ENCODE measurements at places on chromosomes 4 and X.

DNA sequence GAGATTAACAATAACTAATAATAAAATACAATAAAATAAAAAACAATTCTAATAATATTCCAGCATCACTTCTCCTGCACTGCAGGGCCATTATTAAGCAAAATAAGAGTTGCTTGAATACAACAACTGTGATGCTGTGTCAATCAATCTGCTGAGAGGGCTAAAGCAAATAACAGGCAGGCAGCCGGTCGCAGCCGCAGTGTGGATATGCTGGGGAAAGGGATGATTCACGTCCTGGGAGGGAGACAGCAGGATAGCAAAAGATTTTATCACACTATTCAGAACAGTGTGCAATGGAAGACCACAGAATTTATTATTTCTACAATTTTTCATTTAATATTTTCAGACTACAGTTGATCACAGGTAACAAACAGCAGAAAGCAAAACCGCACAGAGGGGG, 76.5 kb upstream of the SMARCAD1 start:
- no peak for DNase-seq

DNA sequence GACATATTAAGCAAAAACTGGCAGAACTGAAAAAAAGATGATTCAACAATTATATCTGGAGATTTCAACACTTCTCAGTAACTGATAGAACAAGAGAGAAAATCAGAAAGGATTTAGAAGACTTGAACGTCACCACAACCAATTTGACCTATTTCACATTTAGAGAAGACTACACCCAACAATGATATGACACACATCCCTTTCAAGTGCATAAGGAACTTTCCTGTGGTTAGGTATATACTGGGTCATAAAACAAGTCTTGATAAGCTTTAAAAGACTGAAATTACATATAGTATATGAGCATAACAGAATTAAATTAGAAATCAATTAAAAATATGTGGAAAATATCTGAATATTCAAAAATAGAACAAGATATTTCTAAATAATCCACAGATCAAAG, 201.2 kb upstream of the HAND2 start:
- no peak for DNase-seq

DNA sequence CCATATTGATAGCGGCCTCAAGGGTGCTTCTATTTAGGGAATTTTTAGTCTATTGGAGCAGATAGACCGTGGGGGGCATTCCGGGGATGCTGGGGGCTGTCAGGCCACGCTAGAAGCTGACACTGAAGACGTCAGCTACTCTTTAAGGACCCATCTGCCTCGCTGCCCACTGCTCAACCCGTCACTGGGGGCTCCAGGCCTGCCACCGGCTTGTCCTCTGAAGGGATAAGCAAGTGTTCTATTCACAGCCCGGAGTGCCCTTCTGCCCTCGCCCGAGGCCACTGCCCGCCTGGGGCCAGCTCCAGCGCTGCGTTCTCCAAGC, 679 bp upstream of the MSL3 start:
- no peak for DNase-seq

- DNase-seq, result no peak
Observed at GRCh38 chrX:118928151-118928550, 46.3 kb upstream of the LONRF3 start.

GRCh38 chr4:6668391-6668790, 25.3 kb upstream of the S100P start:
- DNase-seq, result no peak

- DNase-seq, result no peak
Observed at GRCh38 chr4:1540601-1541375, 134.5 kb upstream of the NKX1-1 start.

DNA sequence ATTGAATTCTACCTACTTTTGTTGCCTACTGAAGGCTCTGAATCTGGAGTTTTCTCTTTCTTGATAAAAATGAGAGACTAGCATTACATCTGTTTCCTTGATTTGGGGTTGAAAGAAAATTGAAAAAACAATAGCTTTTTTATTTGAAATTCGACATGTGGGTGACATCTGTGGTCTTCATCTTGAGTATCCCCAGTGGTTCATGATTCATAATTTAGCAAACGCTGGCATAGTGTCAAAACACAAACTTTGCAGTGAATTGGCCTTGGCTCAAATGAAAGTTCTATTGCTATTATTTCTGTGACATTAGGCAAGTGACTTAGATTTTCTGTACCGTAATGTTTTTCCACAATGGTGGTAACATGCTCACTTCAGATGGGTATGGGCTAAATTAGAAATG, 747.6 kb downstream of the PCDH7 start:
- DNase-seq, result no peak

DNA sequence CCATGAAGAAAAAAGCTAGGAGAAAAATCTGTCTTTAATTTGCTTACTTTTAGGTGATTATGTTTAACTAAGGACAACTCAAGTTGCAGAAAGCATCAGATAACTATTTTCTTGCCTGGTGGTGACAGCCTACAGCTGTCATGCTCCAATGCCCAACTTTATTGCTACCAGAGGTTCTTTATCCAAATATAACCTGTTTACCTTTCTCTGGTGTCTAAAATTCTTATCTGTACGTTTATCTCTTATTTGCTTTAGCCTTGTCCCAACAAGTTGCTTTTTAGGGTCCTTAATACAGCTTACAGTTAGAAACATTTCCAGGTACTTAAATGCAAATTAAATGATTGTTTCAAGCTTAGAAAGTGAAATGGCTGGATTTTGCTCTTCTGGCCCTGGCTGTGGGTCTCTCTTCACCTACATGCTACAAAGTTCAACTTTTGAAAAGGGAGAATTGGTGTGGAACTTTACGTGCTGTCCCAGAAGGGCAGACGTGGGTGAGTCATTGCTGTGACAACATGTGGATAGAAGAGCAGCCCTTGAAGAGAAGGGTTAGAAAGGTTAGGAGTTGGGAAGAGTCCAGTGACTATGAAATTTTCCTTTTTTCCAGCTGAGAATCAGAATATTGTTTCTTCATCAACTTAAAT, 60.7 kb downstream of the HPGD start:
- no peak for DNase-seq

DNA sequence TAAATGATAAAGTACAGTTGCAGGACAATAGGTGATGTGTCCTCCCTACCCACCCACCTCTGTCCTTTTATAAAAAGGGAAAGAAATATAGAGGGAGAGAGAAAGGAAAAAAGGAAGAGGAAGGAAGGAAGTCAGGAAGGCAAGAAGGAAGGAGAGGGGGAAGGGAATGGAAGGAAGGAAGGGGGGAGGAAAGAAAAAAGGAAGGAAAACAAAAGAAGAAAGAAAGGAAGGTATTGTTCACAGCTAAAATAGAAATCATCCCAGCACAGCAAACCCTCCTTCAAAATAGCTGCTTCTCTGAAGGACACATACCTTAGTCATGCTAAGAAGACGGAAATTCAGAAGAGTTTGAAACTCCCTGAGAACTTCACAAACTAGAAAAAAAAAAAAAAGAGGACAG, 8.4 kb downstream of the NKX6-1 start:
- no peak for DNase-seq

DNA sequence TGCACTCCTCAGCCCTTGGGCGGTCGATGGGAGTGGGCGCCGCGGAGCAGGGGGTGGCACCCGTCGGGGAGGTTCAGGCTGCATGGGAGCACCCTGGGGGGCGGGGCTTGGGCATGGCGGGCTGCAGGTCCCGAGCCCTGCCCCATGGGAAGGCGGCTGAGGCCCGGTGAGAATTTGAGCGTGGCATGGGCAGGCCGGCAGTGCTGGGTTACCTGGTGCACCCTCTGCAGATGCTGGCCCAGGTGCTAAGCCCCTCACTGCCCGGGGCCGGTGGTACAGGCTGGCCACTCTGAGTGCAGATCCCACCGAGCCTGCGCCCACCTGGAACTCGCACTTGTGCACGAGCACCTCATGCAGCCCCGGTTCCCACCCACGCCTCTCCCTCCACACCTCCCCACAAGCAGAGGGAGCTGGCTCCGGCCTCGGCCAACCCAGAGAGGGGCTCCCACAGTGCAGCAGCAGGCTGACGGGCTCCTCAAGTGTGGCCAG, 556.3 kb downstream of the GALNTL6 start:
- no peak for DNase-seq

DNA sequence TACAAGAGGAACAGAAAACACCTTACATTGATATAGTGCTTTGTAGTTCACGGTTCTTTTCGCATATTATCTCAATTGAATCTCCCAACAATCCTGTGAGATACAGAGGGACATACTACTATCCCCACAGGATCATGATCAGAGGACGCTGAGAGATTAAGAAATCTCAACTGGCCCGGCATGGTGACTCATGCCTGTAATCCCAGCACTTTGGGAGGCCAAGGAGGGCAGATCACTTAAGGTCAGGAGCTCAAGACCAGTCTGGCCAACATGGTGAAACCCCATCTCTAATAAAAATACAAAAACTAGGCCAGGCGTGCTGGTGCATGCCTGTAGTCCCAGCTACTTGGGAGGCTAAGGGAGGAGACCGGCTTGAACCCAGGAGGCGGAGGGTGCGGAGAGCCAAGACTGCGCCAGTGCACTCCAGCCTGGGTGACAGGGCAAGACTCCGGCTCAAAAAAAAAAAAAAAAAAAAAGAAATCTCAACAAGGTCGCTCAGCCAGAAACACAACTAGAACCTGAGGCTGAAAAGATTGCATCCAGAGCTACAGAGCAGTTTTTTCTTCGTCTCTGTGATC, 7.4 kb downstream of the APOO start:
- no peak for DNase-seq

- no peak for DNase-seq
Observed at GRCh38 chrX:85379174-85379907, at the start of gene POF1B. TSS of gene POF1B (minus strand) at chrX:85379665. CDS start at chrX:85379454, 211 bp downstream.

DNA sequence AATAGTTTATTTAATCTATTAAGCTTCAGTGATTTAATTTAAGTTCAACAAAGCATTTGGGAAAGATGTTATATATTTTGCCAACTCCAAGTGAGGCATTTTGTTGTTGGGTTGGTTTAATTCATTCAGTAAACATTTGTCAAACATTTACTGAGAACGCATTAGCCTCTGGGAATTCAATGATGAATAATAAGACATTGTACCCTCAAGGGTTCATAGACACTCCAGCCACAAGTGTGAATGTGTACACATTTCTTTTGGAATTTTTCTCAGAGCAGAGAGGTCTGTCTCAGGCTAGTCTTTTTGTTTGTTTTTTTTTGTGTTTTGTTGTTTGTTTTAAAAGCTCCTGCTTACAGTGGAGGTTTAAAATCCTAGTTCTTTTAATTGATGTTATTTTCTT, 203.9 kb downstream of the SOWAHB start:
- DNase-seq, result no peak

- no peak for DNase-seq
Observed at GRCh38 chr4:110414561-110414920, 61.4 kb upstream of the ENPEP start.

DNA sequence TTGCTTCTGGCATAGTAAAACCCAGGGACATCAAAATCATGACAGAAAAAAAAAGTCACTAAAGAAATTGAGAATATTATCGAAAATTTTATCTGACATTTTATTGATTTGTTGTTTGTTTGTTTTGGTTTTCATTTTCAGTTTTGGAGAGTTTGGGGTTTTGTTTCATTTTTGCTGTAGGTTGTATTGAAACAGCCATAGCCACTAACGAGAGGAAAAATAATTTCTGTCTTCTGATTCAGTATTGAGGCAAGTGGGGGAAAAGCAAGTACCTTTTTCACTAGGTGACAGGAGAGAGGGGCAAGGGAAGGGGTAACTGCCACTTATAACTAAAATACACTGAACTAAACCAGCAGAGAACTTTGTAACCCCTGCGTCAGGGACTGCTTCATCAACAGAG, 392.8 kb upstream of the NDST3 start:
- no peak for DNase-seq

GRCh38 chrX:39117101-39117500, 315.8 kb downstream of the MID1IP1 start:
- no peak for DNase-seq

DNA sequence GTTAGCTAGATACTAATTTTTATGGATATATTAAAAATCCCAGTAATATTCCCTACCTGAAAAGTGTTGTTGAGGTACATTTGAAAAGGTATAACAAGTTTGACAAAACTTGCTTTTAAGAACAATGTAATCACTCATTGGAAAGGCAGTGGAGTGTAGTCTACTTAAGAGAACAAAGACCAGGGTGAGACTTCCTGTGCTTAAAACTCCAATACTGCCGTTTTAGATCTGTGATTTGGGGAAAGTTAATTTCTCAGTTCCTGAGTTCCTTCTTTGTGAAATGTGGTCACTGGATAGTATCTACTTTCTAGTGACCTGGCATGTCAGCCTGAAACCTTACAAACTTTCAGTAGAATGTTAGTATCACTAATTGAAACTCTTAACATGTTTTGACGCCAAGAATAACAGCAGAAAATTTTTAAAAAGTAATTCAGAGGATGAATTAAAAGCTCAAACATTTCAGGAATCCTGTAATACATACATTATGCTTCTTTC, 56.8 kb downstream of the PCDH7 start:
- no peak for DNase-seq

GRCh38 chrX:22004866-22005265, 27.3 kb upstream of the PHEX start:
- no peak for DNase-seq

GRCh38 chrX:6456196-6456595, 78.7 kb downstream of the VCX3A start:
- DNase-seq, result no peak

DNA sequence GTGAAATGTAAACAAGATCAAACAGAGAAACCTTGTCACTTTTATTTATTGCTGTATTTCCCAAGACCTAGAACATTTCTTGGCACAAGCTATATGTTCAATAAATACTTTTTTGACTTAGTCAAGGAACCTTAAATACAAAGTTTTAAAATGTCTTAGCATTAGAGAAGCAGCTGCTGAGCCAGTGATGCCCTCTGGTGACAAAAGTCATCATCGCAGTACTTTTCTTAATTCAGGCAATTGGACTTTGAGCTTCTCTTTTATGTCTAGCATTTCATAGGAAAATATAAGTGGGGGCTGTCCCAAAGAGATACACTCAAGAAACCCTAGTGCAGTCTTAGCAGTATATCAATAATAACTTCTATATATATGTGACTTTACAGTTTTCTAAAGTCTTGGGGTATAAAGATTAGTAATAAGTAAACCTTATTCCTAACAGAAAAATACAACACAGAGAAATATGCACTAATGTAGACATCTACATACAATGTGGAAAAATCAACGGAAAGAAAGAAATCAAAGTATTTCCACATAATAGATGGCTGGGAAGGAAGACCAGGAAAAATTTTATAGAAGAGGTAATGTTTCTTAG, 118.4 kb downstream of the DTHD1 start:
- no peak for DNase-seq

Data from neuronal stem cell (in vitro differentiated cells).